ENCODE measurements at places on chromosomes 13 and 19.

DNA sequence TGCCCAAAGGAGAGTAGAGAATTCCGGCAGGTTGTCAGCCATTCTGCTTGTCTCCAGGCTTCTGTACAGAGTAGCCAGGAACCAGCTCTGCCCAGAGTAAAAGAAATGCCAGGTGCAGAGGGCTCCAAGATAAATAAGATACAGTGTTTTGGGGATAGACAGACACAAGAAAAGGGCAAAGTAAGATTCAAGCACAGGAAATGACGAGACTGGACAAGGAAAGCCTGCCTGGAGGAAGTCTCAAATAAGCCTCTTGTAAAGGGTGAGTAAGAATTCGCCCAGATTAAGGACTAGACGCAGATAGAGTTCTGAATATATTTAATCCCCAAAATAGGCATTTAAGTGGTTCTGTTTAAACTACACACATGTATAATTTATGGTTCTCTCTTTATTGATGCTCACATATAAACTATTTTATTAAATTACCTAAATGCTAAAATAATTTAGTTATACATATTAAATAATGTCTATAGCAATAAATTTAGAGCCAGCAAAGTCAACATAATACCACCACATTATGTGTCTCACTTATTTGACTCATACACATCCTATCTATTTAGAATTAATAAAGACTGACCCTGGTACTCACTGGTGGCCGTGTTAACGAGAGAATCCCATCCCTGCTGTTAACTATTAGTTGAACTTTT is 98.4 kb upstream of the RAP2A start:
- DNase-seq = no peak

DNA sequence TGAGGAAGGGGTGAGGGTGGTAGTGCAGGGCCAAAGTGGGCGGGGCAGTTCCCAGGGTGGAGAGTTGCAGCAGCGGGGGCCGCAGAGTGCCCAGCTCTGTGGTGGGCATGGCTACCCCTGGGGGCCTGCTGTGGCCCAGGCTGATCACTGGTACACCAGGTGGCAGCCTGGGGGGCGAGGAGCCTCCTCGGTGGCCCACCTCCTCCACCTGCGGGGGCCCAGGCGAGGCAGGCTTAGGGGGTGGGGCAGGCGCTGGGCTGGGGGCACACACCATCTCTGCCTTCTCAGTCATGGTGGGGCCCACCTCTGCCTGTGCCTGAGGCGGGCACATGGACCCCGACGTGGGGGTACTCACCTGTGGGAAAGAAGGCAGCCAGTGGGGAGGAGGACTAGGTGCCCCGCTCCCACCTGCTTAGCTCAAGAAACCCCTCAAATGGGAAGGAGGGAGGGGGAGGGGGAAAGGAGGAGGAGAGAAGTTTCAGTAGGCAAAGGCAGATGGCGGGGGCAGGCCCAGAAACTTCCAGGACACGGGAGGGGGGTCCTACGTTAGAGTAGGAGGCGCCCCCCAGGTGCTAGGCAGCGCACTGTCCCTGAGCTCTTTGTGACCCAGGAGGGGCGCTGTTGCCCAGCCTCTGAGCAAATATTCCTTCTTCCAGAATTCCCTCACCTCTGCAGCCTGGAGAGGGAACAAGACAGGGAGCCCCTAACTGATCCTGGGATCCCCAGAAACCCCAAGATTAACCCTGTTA is 1.6 kb downstream of the LYL1 start:
- DNase-seq = no peak

- peak; percentile 48 for DNase-seq
Observed at GRCh38 chr19:10514211-10515145, 2.8 kb downstream of the S1PR5 start.

- DNase-seq = no peak
Observed at GRCh38 chr19:47411101-47411500, 8.2 kb downstream of the MEIS3 start.

- no peak for DNase-seq
Observed at GRCh38 chr13:50125304-50125553, 110.0 kb downstream of the KCNRG start.

GRCh38 chr13:20473139-20473538 is 52.5 kb downstream of the CRYL1 start:
- no peak for DNase-seq

GRCh38 chr19:38649305-38650171 is 2.1 kb downstream of the ACTN4 start:
- no peak for DNase-seq

DNA sequence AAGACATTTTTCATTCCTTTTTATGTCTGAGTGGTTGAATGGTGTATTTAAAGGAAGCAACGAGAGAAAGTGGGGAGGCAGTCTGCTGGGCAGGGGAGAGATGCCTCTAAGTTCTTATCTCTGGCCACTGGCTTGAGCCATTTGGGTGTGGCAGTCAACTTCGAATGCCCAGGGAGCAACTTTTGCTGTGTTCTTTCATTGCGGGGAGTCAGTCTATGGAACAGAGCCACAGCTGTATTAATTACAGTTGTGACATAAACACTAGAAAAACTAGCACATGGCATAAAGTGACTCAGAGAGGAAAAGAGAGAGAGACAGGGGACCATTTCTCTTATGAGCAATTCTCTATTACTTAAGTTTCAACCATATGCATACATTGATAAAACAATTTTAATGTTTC is 40.4 kb upstream of the PDCD5 start:
- DNase-seq = no peak

DNA sequence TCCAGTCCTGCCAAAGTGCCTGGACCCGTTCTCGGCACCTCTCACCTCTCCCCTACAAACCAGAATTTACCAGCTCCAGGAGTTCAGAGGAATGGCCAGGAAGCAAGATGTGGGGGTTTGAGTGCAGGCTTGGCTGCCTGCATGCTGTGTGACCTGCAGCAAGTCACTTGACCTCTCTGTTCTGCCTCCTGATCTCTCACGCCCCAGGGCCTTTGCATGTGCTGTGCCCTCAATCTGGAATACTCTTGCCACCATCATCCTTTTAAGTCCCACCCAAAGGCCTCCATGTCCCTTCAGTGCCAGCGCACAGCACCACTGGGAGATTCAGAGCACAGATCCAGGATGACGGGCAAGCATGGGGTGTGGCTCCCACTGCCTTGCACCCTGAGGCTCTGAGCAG is 43.4 kb downstream of the MYO9B start:
- DNase-seq = no peak

GRCh38 chr13:46663206-46664037 is 110.5 kb downstream of the LRCH1 start:
- no peak for DNase-seq

DNA sequence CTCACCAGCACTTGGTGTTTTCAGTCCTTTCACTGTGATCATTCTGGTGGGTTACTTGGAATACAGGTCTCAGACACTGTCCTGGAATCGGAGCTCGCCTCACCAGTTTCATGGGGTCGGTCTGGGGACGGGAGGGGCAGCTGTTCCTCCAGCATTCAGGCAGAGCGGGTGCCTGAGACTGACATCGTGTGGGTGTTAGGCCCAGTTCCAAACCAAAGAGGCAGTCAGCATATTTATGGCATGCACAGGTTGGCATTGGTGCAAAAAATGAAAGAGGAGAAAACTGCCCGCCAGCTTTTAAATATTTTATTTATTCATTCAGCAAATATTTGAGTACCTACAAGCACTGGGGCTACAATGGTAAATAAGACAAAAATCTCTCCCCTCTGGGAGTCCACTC is 20.1 kb downstream of the PLEKHF1 start:
- no peak for DNase-seq

DNA sequence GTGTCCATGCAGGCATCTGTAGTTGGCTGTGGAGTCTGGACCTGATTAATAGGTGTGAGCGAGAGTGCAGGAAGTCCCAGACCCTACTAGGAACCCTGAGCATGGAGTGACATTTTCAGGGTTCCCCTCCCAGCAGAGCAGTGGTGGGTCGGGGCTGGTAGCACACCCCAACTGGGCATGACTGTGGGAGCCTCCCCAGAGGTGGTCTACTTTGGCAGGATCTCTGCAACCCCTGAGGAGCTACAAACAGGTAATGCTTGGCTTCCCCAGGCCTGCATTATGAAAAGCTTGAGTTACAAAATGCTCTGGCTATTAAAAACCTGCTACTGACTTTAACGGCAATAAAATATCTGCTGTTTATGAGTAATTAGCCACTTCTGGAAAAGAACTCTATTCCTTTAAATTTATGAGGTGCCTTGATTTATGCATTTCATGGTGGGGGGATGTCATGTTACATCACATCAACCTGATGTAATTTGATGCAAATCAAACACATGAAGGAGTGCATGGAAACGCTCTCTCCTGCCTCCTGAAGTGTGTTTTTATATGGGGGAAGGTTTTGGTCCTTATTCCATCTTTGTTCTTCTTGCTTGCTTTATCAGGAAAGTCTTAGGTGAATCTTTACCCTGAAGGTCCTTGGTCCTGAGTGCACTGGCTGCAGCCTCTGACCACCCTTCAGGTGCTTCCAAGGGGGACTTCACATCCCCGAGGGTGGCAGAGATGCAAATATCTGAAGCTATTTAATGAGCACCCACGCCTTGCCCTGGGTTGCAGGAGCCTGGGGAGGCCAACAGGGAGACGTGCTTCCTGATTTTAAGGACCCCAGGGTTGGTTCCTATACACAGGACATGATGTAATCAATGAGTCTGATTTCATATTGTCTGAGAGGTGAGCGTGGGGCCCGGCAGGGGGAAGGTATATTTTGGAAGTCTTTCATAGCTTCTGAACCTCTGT is 54.0 kb downstream of the ZNF536 start:
- DNase-seq = no peak

DNA sequence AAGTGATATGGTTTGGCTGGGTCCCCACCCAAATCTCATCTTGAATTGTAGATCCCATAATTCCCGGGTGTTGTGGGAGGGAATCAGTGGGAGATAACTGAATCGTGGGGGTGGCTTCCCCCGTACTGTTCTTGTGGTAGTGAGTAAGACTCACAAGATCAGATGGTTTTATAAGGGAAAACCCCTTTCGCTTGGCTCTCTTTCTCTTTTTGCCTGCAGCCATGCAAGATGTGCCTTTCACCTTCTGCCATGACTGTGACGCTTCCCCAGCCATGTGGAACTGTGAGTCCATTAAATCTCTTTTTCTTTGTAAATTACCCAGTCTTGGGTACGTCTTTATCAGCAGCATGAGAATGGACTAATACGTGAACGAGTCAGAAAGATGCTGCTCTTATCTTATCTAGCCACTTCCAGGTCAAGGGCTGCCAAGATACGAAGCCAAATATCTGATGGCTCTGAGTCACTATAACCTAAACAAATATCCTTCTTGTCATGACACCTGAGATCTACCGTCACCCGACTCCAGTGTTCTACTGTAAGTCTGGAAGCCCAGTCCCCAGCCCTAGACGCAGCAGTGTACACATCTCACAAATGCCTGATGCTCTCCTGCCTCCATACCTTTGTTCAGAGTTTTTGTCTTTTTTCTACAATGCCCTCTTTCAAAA is 45.9 kb downstream of the SLC15A1 start:
- no peak for DNase-seq

DNA sequence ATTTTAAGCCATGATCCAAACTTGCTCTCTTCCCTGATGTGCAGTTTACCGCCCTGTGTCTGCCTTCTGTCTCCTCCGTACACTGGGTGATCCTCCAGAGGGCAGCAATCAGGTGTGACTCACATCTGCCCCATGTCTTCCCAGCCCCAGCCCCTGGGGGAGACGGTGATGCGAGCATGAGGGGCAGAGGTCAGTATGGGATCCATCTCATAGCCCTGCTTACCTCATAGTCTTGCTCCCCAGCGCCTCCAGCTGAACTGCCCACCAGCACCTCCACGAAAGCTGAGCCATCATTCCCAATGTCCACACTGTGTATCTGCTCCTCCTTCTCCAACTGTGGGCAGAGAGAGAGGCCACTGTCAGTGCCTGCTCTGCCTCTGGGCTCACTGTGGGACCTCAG is 14.6 kb downstream of the XRCC1 start:
- no peak for DNase-seq

- DNase-seq = no peak
Observed at GRCh38 chr13:93925990-93926389, 553.5 kb downstream of the DCT start.

DNA sequence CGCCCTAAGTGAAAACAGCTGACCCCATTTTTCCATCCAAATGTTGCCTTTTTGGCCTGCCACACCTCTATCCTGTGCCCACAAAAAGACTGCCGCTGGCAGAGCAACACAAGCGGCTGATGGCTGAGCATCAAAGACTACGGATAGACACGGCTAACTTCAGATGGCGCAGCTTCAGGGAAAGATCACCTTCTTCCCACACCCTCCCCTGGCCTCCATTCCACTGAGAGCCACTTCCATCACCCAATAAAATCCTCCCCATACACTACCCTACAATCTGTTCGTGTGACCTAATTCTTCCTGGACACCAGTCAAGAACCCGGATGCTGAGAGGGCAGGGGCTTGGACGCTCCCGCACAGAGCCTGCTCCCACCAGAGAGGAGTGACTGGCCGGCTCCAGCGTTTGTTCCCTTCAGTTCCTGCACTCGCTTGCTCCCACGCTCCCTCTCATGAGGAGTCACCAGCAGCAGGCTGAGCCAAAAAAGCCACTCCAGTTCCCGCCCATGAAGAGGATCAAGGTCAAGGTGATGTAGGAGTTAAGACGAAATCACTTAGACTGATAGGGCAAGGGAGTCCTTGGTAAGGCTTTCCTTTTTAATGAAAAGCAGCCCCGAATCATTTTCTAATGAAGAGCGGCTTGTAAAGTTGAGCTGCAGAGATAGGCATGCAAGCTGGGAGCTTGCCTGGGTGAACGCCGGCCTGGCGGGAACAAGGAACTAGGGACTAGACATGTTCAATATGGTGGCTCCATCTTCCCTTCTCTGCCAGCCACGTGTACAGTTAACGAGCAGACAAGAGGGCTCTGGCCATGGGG is 35.7 kb downstream of the TSKS start:
- no peak for DNase-seq

DNA sequence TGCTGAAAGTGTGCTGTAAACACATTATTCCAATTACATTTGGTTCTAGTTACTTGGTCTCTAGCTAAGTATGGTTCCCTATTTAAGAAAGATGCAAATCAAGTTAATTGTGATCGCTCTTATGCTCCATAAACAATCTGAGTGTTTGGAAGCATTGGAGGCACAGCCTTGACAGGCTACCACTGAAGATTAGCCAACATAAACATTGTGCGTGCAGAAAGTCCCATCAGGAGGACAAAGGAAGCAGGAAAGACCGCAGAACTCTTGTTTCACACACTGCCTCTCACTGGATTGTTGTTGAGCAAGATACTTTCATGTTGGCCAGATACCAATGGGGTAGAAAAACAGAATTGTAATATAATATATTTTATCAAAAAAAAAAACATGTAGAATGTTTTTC is 814.4 kb downstream of the EFNB2 start:
- DNase-seq = no peak

GRCh38 chr13:77522444-77522843 is 13.1 kb upstream of the SCEL start:
- DNase-seq = no peak

GRCh38 chr13:110557610-110558305 is 3.8 kb downstream of the RAB20 start:
- no peak for DNase-seq

DNA sequence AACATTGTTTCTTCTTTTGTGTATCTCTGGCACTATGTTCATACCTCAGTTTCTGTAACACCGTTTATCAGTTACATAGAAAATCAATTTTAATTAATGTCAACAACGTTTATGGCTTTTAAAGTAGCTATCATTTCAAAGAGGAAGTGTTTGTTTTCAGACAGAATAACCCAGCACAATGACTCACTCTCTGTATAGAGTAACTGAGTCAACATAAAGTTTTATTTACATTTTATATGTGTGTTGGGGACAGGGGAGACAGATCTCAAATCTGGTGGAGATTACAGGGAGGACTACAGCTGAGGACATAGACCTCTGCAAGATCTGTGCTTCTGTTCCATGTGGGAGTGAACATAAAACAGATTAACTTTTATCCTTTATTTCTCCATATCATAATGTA is 2590.1 kb downstream of the PCDH9 start:
- DNase-seq = no peak

- DNase-seq = no peak
Observed at GRCh38 chr19:588741-589692, 664 bp upstream of the HCN2 start.

Measured in activated CD8-positive, alpha-beta memory T cell treated with anti-CD3 and anti-CD28 coated beads, Interleukin-2, amount 50 U/mL, for 4 hours (primary cell).